ENCODE measurements at places on chromosomes 12 and 14. TPM values are rescaled to one million over a fixed set of nuclear protein-coding genes. Genes with fewer than 3 reads are reported as not detected.

Gene CCDC175
- not detected for total RNA-seq

Gene DAO
- total RNA-seq: not detected

Gene CELA1
- not detected for total RNA-seq

Gene KCNH3
- total RNA-seq: 0.54 TPM

Gene SPTB
- total RNA-seq: 0.12 TPM

GRCh38 chr14:101584055-101584859 lies 23.0 kb downstream of the DIO3 start:
- DNase-seq: no peak

DNA sequence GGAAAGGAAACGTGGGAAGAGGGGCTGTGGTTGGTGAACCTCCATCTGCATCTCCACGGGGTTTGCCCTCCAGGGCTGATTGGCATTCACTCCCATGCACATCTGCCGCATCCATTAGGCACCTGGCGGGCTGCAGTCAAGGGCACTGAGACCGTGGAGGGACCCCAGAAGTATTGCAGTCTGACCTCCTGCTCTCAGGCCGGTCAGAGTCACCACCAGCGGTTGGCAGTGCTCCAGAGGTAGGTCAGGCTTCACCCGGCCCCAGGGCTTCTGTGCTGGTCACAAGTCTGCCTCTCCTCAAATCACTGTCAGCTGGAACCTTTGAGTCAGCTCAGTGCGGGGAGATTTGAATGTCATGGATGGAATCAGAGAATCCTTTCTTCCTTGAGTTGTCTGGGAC lies 132.3 kb downstream of the PAPOLA start:
- no peak for DNase-seq

DNA sequence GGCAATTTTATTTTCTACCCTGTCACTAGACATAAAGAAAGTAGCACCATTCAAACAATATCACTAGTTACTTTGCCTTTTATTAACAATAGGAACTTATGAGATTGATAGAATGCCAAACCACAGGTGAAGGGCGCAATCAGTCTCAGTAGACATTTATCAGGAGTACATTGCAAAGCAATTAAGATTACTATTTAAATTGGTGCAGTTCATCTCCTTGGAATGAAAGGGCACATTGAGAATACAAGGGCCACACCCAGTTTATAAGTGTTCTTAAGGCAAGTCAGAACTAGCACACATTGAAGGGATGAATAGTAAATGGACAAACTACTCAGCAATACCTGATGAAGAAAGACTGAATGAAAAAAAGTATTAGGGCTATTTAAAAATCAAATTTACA lies 601.4 kb downstream of the C12orf50 start:
- DNase-seq: no peak

- no peak for DNase-seq
These were observed 484 bp downstream of the RIC8B start for GRCh38 chr12:106774808-106775524.

DNA sequence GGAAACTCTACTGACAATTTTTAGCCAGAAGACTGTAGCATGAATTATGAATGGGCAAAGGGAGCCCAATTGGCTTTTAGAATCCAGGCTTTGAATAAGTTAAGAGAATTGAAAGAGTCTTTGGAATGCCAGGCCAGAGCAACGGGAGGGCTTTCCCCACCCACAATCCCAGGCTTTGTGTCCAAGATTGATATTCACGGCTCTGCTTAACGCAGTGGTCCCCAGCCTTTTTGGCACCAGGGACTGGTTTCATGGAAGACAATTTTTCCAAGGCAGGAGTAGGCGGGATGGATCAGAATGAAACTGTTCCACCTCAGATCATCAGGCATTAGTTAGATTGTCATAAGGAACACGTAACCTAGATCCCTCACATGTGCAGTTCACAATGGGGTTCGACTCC lies 79.6 kb downstream of the EPS8 start:
- no peak for DNase-seq

DNA sequence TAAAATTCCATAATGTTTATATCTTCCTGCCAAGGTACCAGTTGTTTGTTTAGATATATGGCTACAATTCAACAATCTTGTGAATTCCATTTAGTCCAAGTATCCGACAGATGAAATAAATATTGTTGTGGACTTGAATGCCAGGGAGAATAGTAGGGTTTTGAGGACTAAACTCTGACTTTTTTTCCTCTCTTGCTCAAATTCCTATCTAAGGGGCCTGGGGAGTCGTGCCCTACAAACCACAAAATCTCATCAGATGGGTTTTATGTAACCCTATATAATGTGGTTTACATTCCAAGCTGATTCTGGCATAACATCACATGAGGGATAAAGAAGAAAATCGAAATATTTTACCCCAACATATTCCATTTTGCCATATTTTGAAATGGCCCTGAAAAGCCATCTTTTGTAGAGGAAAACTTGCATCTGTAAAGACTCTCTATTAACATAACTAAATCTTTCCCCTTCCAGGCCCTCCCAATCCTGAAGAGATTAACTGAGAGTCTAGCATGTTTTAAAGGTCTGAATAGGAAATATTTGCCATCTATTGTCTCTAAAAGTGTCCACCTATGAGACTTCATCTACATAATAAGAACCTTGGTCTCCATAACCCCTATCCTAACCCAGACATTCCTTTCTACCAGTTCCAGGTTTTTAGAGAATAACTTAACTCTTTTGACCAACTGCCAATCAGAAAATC lies 184.7 kb upstream of the KITLG start:
- no peak for DNase-seq

GRCh38 chr12:2769866-2770533 lies 24.8 kb upstream of the FKBP4 start:
- DNase-seq: no peak

GRCh38 chr12:11906286-11906935 lies 164.3 kb upstream of the BCL2L14 start:
- no peak for DNase-seq

DNA sequence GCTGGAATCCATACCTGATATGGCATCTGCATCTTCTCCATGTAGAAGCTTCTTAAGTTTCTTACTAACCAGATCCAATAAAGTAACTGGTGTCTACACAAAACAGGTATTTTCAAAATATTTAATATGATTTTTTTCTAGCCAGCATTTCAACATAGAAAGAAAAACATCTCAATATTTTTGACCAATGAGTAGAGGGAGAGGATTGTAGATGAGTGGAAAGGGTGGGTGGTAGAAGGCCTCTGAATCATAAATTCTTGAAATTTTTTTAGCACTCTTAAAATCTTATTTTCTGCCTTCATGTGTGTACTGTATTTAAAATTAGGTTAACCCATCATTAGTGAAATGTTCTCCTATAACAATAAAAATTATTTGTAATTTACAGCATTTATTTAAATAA lies 18.0 kb downstream of the DEPDC4 start:
- DNase-seq: no peak

DNA sequence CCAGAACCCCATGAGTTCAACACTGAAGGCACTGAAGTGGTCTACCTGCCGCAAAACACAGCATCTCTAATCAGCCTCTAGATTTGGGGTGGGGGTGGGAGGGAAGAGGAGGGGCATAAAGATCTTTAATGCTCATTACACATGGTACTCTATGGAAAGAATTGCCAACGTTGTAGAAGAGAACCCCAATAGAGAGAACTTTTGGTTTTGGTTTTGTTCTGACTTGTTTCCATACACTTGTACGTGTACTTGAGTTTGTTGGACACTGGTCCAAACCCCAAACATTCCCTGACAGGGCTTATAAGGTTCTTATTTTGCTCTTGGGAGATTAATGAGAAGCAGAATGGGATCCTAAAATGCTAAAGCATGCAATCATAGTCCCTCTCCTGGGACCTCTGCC lies 31.0 kb downstream of the GNPTAB start:
- no peak for DNase-seq

DNA sequence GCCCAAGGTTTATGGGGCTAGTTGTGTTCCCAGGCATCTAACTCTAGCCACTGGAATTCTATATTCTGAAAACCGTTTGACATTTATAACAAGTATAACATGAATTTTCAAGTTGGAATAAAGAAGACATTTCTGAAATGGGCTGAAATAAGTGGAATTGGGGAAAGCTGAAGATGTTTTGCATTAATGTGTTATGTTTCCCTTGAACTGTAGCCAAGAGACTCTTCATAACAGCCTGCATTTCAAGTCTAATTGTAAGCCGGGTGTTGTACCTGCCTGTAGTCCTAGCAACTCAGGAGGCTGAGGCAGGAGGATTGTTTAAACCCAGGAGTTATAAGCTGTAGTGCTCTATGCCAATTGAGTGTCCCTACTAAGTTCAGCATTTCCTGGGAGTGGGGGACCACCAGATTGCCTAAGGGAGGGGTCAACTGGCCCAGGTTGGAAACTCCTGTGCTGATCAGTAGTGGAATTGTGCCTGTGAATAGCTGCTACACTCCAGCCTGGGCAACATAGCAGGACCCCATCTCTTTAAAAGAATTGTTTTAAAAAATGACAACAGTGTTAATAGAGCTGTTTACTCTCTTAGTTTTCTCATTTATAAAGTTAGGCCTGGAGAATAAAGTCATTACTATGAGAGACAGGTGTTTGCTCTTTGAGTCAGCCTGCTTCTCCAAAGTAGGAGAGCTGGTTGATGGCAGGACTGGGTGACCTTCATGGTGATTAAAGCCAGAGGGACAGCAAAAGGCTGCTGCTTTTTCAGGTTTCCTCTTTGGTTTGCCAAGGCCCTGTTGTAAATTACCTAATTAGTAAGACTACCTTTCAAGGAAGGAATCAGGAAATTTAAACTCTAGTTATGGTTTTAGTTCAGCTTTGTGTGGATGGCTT lies 483.6 kb upstream of the RGS6 start:
- DNase-seq: no peak

DNA sequence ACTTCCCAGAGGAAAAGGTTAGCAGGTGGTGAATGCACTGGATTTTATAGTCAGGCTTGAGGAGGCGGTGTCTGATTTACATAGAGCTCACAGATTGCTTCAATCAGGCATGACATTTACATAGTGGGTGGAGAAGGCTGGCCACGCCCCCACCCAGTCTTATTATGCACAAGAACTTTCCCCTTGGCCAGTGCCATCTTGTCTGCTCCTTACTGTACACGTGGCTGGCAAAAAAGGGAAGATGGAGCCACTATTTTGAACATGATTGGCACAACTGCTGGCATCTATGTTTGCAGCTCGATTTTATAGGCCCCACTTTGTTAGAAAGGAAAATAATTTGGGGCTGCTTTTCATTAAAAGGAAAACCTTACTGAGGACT lies 10.9 kb upstream of the LGMN start:
- no peak for DNase-seq

DNA sequence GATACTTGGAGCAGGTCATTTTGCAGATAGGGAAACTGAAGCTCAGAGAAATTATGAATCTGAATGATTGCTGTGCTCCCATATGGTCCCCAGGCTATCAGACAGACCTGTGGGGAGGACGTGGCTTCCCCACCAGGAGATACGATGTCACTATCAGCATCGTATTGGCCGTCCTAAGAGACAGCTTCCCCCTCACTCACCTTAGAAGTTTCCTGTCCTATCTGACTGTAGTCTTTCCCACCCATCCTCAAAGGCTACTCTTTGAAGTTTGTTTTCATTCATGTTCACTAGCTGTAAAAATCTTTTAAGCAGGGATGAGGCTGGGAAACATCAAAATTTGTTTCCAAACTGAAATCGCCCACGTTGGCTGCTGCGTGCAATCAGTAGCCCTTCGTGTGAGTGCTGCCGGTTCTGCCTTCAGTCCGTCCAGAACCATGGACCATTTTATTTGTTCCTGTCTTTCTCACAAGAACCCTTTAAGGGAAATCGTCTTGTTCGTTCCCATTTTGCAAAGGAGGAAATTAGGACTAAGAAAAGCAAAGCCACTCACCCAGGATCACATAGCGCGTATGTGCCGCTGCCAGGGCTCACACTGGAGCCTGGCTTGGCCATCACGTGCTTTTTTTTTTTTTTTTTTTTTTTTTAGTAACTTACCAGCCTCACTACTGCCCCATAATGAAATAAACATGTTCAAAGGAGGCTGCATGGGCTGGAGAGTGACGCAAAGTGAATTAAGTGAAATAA lies 1.0 kb upstream of the KDM2B start:
- DNase-seq: peak; percentile 57

DNA sequence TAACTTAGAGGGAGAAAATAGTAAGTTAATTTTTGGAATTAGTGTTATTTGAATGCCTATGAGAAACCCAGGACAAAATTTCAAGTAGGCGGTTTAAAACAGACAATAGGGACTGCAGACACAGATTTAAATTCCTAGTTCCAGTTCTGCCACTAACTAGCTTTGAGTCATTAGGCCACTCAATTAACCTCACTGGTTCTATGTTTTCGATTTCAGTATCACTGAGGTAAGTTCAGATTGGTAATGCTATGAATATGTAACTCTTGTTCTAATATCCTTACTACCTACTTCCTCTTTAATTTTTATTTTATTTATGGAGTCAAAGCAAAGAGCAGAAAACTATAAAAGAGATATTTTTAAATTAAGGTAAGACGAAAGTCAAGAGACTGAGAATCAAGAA lies 52.6 kb downstream of the GALC start:
- DNase-seq: no peak

DNA sequence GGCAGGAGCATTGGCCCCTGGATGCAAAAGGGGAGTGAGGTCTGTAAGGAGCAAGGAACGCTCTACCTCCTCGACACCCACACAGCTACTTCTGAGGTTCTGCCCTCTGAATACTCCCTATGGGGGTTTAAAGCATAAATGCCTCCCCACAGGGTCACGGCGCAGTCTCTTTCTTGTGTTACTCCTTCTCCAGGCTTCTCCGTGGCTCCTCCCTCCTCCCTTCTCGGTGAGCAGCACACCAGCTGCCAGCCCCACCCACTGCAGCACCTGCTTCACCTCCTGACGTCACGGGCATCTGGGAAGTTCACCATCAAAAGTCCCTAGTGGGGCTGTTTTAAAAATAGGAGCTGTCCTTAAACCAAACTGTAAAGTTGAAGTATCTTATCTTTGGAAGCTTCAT lies 67.3 kb downstream of the SPTB start:
- peak; percentile 70 for DNase-seq

DNA sequence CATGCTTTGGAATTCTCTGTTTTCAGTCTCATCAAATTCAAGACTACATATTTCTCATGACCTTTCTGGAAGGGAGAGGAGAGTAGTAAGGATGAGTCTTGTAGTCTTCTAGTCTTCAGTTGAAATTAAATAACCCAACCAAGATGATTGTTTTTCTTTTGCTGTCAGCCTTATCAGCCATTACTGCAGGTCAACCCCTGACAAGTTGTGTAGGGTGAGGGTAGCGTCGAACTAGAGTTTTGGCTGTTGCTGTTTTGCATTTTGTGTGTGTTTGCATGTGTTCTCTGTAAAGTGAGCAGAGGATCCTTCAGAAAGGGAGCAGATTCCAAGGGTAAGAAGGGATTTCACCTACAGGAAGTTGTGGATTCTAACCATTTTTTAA lies 28.4 kb downstream of the DIP2B start:
- no peak for DNase-seq

- peak; percentile 23 for DNase-seq
These were observed 136.4 kb upstream of the USP15 start for GRCh38 chr12:62123721-62124203.

GRCh38 chr12:59372956-59373355 lies 222.9 kb upstream of the SLC16A7 start:
- no peak for DNase-seq

DNA sequence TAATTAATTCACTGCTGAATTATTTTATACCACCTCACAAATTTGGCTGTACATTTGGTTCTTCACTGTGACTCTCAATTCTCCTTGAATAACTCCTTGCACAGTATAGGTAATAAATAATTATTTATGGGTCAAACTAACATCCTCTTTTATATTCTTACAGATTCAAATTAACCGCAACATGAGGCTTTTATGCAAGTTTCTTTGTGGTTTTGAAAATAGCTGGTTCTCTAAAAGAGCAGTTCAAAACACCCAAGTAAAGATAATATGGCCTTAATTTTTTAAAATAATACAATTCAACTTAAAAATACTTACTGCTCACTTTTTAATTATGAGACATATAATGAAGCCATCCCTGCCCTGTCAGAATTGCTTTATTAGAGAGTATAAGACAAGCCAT lies 12.9 kb upstream of the TRIM9 start:
- no peak for DNase-seq
